ENCODE measurements at places on chromosomes 7 and 10.

- no peak for DNase-seq
Measured at GRCh38 chr7:107506674-107507339, 37.0 kb downstream of the GPR22 start.

DNA sequence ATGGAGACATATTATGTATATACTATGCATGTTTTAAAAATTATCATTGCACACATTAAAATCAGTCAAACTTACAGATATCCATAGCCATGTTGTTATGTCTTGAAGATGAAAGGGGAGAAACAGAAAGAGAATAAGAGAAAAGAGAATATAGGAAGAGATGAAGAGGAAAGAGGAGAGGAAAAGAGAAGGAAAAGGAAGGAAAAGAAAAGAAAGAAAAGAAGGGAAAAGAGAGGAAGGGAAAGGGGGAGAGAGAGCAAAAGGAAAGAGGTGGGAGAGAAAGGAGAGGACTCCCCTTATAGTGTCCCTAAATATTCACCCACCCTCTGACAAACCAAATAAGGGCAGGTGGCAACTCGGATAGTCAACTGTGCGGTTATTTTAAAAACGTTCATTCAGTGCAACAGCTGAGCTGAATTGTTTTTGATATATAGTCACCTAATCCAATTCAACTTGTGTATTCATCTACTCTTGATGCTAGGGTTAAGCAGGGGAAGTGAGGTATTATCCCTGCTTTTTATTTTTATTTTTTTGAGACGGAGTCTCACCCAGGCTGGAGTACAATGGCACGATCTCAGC is 14.6 kb downstream of the SVIL start:
- DNase-seq = no peak

DNA sequence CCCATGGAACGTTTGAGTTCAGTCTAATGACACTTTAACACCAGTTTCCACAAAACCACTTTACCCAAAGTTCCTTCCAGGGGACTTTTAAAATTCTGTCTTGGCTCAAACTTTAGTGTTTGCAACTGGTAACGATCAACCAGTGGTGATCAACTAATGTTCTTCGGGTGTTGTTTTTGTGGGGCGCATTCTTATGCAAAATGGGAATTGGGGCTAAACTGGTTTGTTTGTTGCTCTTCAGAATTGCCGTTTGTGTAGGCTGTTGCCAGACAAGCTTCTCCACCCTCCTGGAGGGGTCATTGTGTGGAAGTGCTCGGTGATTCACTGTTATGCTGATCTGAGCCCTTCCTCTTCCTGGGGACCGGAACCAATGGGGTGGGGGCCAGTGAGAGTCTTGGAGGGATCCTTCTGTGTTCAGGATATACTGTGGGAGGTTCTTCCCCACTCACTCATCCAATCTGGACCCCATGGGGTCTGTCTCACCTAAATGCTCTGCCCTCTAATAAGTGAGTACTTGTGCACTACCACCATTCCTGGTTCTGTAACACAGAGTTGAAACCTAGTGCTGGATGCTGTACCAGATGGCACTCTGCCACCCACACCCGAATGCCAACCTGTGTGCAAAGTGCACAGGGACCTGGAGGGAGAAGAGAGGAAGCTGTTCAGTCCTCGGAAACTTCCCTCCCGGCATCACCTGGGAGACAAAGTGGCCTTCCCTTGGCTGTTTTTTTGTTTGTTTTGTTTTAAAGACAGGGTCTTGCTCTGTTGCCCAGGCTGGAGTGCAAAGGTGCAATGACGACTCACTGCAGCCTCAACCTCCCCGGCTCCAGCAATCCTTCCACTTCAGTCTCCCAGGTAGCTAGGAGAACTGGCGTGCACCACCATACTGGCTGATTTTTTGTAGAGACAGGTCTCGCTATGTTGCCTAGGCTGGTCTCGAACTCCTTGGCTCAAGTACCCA is 2.1 kb downstream of the NFE2L3 start:
- peak; percentile 56 for DNase-seq

DNA sequence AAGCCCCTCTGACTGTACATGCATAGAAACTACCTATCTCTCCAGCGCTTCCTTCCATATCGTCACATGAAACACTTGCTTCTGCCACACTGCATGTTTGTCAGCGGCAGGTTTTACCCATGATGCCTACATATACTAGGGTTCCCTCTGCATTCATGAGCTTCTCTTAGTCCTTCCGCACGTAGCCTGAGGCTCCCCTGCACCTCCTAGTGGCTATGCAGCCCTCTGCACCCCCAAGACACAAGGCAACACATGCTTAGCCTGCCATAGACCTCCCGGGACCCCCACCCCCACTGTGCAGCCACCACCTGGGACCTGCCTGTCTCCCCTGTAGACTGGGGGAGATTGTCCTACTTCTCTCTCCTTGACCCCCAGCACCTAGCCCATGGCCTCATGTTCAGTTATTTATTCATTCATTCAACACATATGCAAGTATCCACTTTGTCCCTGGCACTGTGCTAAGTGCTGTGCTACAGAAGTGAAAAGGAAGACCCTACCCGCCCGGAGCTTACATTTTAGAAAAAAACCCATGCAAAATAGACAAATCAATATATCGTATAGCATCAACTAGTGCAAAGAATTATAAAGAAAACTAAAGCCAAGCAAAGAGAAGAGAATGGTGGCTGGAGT is 23.5 kb downstream of the TMEM273 start:
- DNase-seq = peak; percentile 36

DNA sequence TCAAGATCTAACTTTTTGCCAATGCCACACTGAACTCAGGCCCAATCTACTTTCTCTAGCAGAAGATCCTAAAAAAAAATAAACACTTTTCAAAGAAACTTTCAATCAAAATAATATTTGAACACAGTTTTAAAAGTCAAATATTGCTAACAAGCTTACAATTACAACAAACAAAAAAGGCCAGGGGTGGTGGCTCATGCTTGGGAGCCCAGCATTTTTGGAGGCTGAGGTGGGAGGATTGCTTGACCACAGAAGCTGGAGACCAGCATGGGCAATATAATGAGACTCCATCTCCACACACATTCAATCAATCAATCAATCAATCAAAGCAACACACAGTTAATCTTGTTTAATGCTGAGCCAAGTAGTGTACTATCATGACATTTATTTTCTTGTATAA is 149.2 kb downstream of the CYP26A1 start:
- DNase-seq = no peak

- no peak for DNase-seq
Measured at GRCh38 chr7:105619590-105619989, 38.3 kb upstream of the EFCAB10 start.

- no peak for DNase-seq
Measured at GRCh38 chr10:24849051-24849450, 103.4 kb downstream of the PRTFDC1 start.

DNA sequence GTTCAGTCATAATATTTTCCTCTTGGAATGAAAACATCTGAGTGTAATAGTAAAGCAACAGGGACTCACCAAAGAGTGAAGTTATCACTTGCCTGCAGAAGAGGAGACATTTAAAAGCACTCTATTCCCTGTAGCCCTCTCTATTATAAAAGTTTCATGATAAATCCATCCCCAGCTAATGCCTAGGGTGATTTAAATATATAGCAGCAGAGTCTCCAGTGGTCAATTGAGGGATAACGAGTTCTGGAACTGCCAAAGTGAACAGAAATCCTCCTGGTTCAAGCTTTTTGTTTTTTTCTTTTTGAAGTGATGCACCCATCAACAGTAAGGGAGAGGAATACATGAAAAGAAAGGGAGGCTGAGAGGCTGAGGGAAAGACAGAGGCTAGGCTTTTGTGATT is 87.3 kb downstream of the EVX1 start:
- DNase-seq = no peak

- DNase-seq = no peak
Measured at GRCh38 chr7:94393246-94394108, 1.2 kb upstream of the COL1A2 start.

DNA sequence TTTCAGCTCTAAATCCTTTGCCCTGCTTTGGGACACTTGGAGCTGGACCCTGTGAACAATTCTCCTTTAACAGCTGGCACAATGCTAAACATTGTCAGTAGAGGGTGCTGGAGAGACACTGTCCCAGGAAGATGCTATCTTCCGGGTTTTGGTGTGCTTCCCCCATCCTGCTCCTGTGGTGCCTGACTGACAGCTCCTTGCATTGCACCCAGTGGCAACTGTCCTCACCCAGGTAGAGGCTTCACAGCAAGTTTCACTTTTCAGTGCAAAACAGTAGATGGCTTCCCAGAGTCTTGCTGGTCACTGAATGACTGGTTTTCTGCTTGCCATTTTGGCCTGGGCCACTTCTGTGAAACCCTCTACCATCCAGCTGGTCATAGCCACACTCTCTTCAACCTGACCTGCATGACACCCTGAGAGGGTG is 77.3 kb downstream of the CDC14C start:
- DNase-seq = no peak

DNA sequence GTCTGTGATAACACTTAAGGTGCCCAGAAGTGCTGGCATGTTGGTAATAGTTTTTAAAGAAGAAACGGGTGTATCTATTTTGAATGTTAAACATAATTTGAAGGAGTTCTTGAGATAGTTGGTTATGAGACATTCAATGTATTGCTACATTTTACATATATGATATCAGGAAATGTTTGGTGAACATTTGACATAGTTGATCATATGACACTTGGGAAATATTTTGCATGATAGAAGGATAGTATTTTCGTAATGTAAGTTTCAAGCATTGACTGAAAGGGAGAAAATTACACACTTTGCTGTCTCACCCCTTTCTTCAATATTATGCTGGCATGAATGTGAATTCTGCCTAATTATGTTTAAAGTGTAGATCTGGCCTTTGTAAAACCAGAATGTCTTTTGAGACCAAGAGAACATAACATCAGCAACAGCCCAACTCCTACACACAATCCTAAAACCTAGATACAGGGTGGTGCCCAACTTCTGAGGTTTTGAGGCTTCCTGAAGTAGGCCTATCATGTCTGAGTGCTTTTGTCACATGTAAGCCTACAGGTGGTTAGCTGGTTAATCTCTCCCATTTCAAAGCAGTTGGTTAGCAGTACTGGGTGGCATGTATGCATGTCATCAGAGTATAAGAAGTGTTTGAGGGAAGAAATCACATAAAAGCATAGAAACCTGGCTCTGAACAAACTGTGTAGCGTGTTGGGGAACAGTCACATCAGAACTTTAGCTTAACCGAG is 2.1 kb downstream of the ADD3 start:
- DNase-seq = peak; percentile 64

GRCh38 chr7:154566877-154567276 is 436.0 kb downstream of the PAXIP1 start:
- DNase-seq = no peak

GRCh38 chr10:115706488-115707076 is 566.4 kb downstream of the GFRA1 start:
- DNase-seq = no peak

- DNase-seq = no peak
Measured at GRCh38 chr10:16384021-16384420, 52.8 kb upstream of the PTER start.

DNA sequence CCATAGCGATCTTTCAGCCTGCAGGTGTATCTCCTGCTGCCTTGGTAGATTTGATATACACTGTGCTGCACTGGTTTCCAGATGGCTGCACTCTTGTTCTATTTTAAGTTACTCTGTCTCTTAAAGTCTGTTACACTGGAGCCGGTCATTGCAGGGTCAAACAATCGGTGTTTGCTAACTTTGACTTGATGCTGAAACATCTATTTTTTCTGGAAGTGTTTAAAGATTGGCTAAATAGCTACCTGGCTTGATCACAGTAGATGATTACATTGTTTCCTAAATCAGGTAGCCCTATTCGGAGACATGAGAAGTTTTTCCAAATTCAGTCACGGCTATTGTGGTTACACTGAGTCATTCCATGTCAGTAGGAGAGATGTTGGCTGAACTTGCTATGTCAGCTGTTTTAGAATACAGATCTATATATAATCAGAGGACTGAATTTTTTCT is 574.8 kb downstream of the ETV1 start:
- DNase-seq = no peak

GRCh38 chr7:110762546-110763225 is 328.2 kb upstream of the LRRN3 start:
- no peak for DNase-seq

DNA sequence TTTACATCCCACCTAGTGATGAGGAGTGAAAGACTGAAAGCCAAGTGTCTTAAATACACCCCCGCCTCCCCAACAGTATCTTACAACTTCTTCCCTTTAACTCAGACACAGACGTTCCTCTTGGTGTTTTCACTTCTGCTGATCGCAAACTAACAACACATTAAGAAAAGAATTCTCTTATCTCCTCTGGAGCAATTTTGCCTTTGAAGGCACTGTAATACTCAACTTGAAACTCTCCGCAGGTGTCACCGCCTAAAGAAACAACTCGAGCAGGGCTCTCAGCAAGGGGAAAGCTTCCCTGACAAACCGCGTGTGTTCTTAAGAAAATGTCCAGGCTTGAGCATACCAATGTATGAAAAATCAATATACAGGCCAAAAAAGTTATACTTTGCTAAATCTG is 452 bp downstream of the SEMA3C start:
- DNase-seq = no peak

DNA sequence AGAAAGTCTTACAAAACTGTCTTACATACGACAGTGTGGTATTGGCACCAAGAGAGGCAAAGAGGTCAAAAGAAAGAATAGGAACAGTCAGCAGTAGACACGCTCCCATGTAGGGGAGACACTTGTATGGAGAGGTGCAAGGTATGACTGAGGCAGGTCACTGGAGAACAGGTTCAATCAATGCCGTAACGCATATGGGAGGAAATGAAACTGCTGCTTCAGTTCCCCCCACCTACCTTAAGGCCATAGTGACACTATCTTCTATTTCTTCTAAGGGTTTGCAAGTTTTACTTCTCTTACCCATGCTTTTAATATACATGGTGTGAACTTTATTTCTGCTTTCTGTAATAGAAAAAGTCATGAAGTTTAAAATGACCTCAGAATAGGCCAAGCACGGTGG is 5.5 kb upstream of the PITRM1 start:
- no peak for DNase-seq

- DNase-seq = no peak
Measured at GRCh38 chr10:57395923-57396322, 871.8 kb downstream of the IPMK start.

- no peak for DNase-seq
Measured at GRCh38 chr10:97321032-97321803, 2.1 kb downstream of the FRAT1 start.

GRCh38 chr10:53161231-53161630 is 388.6 kb upstream of the MBL2 start:
- no peak for DNase-seq

GRCh38 chr7:134941185-134941900 is 45.0 kb upstream of the AGBL3 start:
- no peak for DNase-seq

All from stimulated activated CD4-positive, alpha-beta T cell treated with anti-CD3 and anti-CD28 coated beads, Interleukin-4, amount 100 ng/mL, for 24 hours (primary cell).